CD4-positive, CD25-positive, alpha-beta regulatory T cell (primary cell): ENCODE measurements at places on chromosomes 1 and 21. TPM values are rescaled to one million over a fixed set of nuclear protein-coding genes. Genes with fewer than 3 reads are reported as not detected.

The C1orf105 gene
- total RNA-seq: not detected

The INSRR gene
- 0.07 TPM for total RNA-seq

The ATP6V1G3 gene
- total RNA-seq: not detected

The FCGR2B gene
- total RNA-seq: 1.2 TPM

The F3 gene
- not detected for total RNA-seq

The CDC73 gene
- 81.0 TPM for total RNA-seq

The IL20 gene
- not detected for total RNA-seq

The LCE2C gene
- not detected for total RNA-seq

The INKA2 gene
- not detected for total RNA-seq

The SLAMF9 gene
- total RNA-seq: not detected

The RXRG gene
- total RNA-seq: not detected

The DRAXIN gene
- total RNA-seq: not detected

The GBP7 gene
- total RNA-seq: 0.20 TPM

The LCE1B gene
- not detected for total RNA-seq

The PGLYRP4 gene
- 0.20 TPM for total RNA-seq

The NPHS2 gene
- total RNA-seq: not detected

The FCRL1 gene
- 2.9 TPM for total RNA-seq

The RNU1-1 gene
- total RNA-seq: 3,278 TPM

The CTSE gene
- total RNA-seq: not detected

The KRTAP13-2 gene
- not detected for total RNA-seq

The TSPAN2 gene
- 5.0 TPM for total RNA-seq

The LCA5L gene
- total RNA-seq: not detected

The RCAN3 gene
- 172 TPM for total RNA-seq

The ACTA1 gene
- not detected for total RNA-seq

The SUSD4 gene
- 2.8 TPM for total RNA-seq

The TNFRSF14 gene
- 235 TPM for total RNA-seq

The ARTN gene
- 1.5 TPM for total RNA-seq

The LINGO4 gene
- total RNA-seq: 0.22 TPM

The UBASH3A gene
- total RNA-seq: 56.0 TPM

The C1orf185 gene
- not detected for total RNA-seq

The KRTAP19-1 gene
- not detected for total RNA-seq

The RXFP4 gene
- not detected for total RNA-seq

The EIF2D gene
- total RNA-seq: 35.7 TPM

The EXO1 gene
- total RNA-seq: 2.3 TPM

The LRRC42 gene
- total RNA-seq: 6.9 TPM

The SCYL3 gene
- total RNA-seq: 14.0 TPM

The DLGAP3 gene
- total RNA-seq: 1.2 TPM

The CFHR4 gene
- not detected for total RNA-seq

The PAX7 gene
- total RNA-seq: not detected

The ZNF436 gene
- total RNA-seq: 4.1 TPM

The SPATA46 gene
- not detected for total RNA-seq

The CFAP45 gene
- 7.2 TPM for total RNA-seq

The PLPP3 gene
- not detected for total RNA-seq

The CSF1 gene
- 28.4 TPM for total RNA-seq

The THEM5 gene
- total RNA-seq: not detected

The KRTAP11-1 gene
- total RNA-seq: not detected

The PLEKHA6 gene
- 0.17 TPM for total RNA-seq

The KRTAP6-2 gene
- total RNA-seq: not detected

The CD247 gene
- total RNA-seq: 410 TPM

The TGFB2 gene
- not detected for total RNA-seq

The GORAB gene
- total RNA-seq: 29.8 TPM

The LMX1A gene
- not detected for total RNA-seq

The RNF186 gene
- not detected for total RNA-seq

The RPL11 gene
- 1,395 TPM for total RNA-seq

The TCHH gene
- not detected for total RNA-seq

The S100A9 gene
- not detected for total RNA-seq

The LRRC71 gene
- total RNA-seq: not detected

The CHIA gene
- not detected for total RNA-seq

The S100A2 gene
- not detected for total RNA-seq
